ENCODE measurements at places on chromosomes 6 and 20. TPM values are rescaled to one million over a fixed set of nuclear protein-coding genes. Genes with fewer than 3 reads are reported as not detected.
A peak's percentile ranks its signal among the peaks of the same experiment; 100 is the strongest.

DNA sequence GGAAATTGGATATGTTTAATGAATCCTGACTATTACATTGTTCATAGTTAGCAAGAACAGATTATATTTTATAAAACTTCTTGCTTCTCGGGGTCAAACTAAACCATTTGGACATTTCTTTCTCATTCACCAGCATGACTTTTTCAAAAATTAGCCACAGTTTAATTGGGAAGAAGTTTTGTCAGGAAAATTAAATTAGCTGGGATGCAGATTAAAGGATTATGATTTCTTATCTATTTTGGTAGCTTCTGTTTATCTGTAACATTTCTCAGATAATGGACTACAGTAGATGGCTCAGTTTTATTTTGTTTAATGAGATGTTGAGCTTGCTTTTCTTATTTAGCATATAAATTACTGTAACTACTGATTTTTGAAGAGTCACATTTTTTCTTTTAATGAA lies 26.4 kb upstream of the TMX4 start:
- no peak for DNase-seq

DNA sequence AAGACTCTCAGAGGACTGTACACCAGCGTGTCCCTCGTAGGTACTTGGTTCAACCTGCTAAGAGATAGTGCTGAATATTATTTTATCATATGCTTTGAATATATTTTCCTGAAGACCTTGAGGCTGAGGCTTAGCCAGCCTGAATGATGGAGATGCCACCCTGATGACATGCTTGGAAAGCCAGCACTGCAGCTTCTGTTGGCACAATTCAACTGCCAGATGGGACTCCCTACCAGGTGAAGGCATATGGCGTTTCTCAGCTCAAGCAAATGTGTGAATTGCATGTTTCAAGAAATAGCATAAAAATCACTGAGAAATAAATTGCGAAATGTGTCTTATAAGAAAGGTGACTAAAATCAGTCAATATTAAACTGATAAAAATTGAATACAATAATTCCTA lies 228.1 kb upstream of the CST7 start:
- no peak for DNase-seq

DNA sequence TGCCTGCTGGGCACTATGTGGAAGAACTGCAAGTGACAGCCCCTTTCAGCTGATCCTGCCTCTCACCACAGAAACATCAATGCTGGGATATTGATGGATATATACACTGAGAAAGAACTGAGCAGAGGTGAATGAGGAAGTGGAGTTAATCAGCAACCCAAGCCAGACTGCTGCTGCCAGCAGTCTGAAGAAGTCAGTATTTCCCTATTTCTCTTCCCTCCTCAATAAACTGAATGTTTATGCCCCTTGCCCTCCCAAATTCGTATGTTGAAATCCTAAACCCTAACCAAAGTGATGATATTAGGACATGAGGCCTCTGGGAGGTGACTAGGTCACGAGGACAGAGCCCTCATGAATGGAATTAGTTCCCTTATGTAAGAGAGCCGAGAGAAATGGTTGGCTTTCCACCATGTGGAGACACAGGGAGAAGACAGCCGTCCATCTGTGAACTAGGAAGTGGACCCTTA lies 76.3 kb downstream of the CDK19 start:
- no peak for DNase-seq

The CGA gene
- not detected for polyA plus RNA-seq

GRCh38 chr6:49541936-49542335 lies 8.5 kb upstream of the C6orf141 start:
- DNase-seq = peak; percentile 65

DNA sequence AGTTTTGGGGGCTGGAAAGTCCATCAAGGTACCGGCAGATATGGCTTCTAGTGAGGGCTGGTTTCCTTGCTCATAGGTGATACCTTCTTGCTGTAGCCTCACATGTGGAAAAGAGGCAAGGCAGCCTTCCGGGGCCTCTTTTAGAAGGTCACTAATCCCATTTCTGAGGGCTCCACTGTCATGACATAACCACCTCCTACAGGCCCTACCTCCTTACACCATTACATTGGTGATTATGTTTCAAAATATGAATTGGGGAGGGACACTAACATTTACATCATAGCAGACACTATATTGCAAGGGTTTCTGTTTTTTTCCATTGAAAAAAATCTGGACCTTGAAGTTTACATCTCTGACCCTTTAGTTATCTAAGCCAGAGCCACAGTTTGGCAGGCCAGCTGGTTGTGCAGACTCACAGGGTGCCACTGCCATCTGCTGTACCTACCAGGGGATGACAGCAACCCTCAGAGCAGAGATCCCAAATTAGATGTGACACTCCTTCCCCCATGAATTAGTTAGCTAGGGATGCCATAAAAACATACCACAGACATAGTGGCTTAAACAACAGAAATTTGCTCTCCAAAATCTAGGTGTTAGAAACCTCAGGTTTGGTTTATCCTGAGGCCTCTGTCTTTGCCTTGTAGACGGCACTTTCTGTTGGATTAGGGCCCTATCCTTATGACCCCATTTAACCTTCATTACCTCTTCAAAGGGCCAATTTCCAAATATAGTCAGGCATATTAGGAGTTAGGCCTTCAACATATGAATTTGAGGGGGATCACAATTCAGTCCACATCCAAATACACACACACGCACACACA lies 166.4 kb upstream of the RNF217 start:
- no peak for DNase-seq

DNA sequence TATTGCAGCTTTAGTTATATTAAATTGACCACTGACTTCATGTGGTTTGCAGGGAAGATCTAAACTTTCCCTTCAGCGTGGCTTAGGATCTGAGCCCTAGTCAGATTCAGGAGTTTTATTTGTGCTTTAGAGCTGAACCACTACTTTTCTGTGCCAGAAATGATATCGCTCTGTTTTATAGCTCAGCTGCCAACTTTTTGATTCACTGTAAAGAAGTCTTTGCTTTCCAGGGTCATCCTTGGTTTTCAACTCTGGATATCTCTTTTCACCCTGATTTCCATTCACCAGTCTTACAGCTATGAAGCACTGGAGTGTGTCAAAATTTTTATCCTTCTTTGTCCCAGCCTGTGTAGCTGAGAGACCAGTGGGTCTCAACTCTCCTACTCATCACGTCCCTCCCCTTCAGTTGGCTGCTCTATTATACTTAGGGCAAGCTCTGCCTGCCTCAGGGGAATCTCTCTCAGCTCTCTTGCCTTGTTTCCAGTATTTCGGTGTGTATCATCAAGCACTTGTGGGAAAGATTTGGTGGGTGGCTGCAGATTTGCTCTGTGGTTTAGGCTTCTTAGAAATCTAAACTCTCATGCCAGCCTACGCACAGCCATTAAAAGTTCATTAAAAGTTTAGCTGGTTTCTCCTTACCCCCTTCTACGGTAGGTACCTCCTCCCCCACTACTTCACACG lies 425.5 kb downstream of the TENT5A start:
- no peak for DNase-seq
